ENCODE measurements at places on chromosomes 16 and 17.

DNA sequence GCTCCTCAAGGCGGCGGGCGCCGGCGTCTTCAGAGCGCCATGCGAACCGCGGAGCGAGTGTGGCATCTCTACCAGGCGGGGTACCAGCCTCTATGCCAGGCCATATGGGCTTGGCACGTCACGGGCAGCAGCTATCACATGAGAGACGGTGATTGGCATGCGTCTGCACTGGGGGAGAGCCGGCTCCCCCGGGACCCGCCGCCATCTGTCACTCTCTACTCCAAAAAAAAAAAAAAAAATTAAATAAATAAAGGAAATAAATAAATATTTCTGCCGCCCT, at the start of gene NEUROD2:
NEUROD2 (minus strand) TSS at position 70 of the 280 bp plus-strand sequence. CDS start 1,321 bp downstream, outside the sequence.
- no peak for DNase-seq

DNA sequence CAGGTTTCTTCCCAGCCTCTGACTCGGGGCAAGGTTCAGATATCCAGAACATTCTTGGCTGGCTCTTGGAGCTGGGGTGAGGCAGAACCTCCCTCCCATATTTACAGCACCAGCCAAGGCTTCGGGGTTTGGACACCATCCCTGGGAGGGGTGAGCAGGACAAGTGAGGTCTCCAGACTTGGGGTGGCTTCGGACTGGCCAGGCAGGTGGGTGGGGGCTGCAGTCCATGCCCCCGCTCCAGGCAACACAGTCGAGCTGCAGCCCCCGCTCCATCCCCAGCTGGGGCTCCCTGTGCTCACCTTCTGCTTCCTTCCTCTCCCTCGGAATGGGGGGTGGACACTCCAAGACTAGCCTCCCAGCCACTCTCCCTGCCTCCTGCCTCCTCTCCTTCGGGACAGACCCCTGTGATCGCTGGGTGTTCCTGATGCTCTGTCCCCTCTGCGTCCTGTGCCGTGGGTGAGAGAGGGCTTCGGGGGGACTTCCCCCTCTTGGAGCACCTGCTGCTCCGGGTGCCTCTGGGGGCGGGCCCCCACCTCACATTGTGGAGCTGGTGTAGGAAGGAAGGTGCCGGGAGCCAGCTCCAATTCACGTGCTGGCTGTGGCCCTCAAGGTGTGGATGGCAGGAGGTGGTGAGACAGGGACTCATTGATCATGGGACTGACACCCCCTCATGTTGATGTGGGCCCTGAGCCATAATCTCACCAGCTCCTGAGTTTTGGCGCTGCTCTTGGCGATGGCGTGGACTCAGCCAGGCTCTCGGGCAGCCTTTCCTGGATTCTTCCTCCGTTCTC, 189.2 kb downstream of the SEC14L1 start:
- no peak for DNase-seq

GRCh38 chr16:72938795-72939164, 109.1 kb downstream of the ZFHX3 start:
- DNase-seq = no peak

DNA sequence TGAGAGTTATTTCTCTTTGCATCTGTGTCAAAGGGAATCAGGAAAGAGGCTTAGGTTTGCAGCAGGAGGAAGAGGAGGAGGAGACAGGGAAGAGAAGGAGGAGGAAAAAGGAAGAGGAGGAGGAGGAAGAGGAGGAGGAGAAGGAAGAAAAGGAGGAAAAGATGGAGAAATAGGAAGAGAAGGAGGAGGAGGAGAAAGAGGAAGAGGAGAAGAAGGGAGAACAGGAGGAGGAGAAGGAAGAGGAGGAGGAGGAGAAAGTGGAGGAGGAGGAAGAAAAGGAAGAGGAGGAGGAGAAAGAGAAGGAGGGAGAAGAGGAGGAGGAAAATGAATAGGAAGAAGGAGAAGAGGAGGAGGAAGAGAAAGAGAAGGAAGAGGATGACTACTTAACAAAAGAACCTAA, 459.1 kb downstream of the GRIN2A start:
- no peak for DNase-seq

DNA sequence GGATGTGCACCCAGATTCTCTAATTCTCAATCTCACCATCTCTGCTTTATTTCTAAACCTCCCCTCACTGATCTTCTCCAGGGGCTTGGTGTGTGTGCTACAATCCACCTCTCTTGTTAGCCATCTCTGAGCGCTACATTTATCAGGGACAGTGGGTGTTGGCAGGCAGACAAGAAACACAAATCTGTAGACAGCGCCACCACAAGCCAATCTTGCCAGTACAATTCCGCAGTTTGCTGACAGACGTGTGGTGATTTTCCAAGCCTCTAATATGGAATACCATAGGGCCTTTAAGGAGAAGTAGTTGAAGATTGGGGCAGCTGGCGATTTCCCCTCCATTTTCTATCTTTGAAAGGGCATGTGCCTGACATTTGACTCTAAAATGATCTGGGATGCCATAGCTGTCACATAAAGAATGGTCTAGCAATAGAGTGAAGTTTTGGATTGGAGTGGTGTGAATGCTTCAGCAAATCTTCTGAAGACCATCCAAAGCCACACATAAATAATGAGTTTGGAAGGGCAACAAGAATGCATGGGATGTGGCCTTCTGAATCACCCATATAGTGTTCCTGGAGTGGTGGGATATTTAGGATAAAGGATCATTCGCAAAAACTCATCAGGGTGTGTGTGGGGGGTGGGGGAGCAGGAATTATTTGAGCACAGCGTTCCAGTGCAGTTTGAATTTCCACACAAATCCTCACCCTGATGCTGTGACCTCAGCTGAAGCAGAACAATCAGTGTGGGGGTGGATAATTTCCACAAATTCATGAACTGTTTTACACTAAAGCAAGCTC, 12.0 kb upstream of the ANKFN1 start:
- no peak for DNase-seq

DNA sequence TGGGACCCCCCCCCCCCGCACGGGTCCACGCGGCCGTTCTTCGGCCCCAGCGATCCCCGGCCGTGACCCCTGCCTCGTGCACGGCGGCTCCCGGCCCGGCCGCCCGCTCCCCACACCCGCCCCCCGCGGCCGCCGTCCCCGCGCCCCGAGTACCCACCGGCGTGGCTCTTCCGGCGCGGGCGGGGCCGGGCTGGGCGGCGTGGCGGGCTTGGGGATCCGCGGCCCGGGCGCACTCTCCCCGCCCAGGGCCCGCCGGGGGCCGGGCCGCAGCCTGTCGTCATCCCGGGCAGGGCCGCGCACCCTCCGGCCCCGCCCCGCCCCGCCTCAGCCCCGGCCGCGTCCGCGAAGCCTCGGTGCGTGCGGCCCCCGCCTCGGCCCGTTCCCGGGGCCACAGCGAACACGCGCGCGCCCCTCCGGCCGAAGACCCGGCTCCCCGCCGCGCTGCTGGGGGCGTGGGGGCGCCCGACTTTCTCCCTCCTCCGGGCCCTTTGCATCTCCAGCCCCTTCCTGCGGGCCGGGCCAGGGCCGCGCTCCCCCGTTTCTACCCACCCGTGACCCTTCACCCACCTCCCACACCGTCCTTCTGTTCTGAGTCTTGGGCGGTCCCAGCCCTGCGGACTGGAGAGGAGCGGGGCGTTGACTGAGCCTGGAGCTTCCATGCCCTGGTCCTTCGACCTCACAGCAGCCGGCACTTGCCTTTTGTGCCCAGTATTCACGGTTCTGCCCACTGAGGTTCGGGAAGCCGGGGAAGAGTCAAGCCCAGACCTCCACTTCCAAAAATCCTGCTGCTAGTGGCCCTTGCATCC, 840 bp downstream of the MYO1C start:
- no peak for DNase-seq
